ENCODE measurements at places on chromosomes 2 and 18. TPM values are rescaled to one million over a fixed set of nuclear protein-coding genes. Genes with fewer than 3 reads are reported as not detected.

Gene SP3
- total RNA-seq, result 51.4 TPM

- no peak for DNase-seq
Measured at GRCh38 chr2:147488472-147488871, 356.4 kb upstream of the ACVR2A start.

- DNase-seq, result no peak
Measured at GRCh38 chr2:68767031-68767961, 32.7 kb downstream of the ARHGAP25 start.

DNA sequence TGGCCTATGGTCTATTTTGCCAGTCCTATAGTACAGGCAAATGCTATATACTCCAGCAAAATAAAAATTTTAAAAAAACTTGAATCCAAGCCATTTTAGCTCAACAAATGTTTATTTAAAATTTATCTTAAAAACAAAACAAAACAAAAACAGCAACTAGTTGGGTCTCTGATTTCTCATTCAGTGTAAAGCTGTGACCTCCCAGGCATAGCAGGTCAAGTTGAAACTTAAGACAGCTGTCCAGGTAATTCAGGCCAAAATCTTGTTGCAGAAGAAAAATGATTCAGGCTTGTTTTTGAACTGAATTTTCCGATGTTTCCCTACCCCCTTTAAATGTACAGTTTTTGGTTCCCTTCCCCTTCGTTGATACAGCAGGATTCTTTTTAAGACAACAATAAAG is 58.5 kb downstream of the CABLES1 start:
- no peak for DNase-seq

DNA sequence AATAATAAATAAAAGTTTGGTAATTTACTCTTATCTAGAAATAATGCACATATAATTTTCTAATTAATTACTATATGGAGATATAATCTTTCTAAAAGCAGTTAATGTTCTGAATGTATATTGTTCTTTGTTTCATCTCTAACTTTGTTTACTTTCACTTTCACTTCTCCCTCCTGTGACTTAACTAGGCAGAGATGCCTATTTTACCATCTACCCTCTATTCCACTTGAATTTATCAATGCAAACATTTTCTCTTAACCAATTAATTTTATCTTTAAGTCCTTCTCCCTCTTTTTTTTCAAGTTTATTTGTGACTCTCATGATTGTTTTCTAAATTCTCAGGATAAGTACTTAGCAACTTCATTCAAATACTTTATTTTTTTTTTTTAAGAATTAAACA is 55.1 kb upstream of the IL1RL1 start:
- no peak for DNase-seq

GRCh38 chr2:15766303-15766861 is 174.0 kb upstream of the MYCN start:
- no peak for DNase-seq

Data from right cardiac atrium (tissue), 5 donors.